Fibroblast of the aortic adventitia (primary cell): ENCODE measurements at places on chromosomes 11 and 22. TPM values are rescaled to one million over a fixed set of nuclear protein-coding genes. Genes with fewer than 3 reads are reported as not detected.

The RFPL2 gene
- not detected in 2 replicates for total RNA-seq

The C11orf21 gene
- total RNA-seq: not detected in 2 replicates

The BTBD18 gene
- total RNA-seq: 0.09 TPM in 1 of 2 replicates, not detected in the other

The TRIM51 gene
- not detected in 2 replicates for total RNA-seq

The CARD18 gene
- total RNA-seq: not detected in 2 replicates

The SLC6A5 gene
- total RNA-seq: not detected in 2 replicates

The F2 gene
- total RNA-seq: not detected in 2 replicates

The ZBTB16 gene
- 0.27 and 0.41 TPM in 2 replicates for total RNA-seq

The CUL5 gene
- total RNA-seq: 38.4 and 39.1 TPM in 2 replicates

The BARX2 gene
- total RNA-seq: not detected in 2 replicates

The GPHA2 gene
- total RNA-seq: not detected in 2 replicates
